ENCODE measurements at places on chromosomes 7 and 10.

DNA sequence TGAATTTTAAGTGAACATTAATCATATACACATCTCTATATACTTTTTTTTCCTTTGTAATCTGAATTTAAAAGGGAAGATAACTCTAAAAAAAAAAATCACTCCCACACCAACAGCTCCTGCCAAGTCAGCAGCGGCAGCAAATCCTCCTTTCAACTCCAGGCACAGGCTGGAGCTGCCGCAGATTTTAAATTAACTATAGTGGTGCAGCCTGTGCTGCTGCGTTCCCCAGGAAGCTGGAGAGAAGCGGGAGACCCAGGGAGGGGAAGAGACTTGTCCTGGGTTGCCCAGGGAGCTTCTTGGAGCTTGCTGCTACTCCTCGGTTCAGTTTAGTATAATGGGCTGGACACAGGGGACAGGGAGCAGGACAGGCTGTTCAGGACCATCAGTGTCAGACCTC, 32.6 kb upstream of the HSPB1 start:
- DNase-seq = no peak

- DNase-seq = no peak
Observed at GRCh38 chr10:72097448-72098300, 9.3 kb upstream of the SPOCK2 start.

- DNase-seq = no peak
Observed at GRCh38 chr10:119643306-119644204, 7.6 kb upstream of the BAG3 start.

DNA sequence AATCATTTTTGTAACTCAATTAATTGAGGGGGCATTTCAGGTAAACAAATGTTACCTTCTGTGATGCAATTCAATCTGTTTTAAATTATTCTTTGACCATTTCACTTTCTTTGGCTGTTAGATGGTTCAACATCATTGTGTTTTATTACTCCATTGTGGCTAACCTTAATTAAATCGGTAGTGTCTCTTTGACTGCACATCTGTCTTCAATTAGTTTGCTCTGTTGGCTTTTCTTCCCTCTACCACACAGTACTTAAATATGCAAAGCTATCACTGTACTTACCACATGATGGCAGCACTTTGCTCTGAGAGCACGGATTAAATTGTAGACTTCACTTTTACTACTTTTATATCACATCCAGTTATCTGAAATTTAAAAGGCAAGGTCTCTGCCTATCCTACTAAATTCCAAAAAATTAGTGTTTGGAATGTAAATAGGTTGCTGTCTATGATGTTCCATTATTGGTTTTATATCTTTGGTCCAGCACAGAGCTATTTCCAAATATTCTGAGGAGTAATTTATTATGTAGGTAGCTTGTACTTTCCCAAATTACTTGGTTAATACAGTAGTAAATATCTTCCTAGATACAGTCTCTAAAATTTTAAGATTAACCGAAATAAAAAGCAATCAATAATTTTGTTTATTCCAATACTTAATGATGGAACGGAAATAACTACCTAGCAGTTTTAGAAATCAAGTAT, 352.0 kb downstream of the PCLO start:
- DNase-seq = no peak

GRCh38 chr7:122268101-122268500, 36.4 kb downstream of the FEZF1 start:
- no peak for DNase-seq

DNA sequence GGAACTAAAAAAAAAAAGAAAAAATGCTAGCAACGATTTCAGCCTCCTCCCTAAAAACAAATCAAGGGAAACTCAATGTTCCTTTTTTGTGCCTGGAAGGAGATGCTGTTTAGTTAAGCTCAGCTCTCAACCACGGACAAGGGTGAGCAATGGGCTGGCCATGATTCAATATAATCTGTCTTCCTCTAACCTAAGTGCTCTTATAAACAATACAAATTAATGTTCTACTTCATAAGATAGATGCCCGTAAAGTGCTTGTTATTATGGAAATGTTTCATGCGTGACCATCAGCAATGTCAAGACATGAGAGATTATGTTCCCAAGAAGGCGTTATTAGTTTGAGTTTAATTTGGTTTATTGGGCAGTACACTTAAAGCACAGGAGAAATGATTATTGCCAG, 320.3 kb downstream of the SFMBT2 start:
- DNase-seq = no peak

GRCh38 chr10:109898666-109899355, 24.5 kb downstream of the XPNPEP1 start:
- no peak for DNase-seq

DNA sequence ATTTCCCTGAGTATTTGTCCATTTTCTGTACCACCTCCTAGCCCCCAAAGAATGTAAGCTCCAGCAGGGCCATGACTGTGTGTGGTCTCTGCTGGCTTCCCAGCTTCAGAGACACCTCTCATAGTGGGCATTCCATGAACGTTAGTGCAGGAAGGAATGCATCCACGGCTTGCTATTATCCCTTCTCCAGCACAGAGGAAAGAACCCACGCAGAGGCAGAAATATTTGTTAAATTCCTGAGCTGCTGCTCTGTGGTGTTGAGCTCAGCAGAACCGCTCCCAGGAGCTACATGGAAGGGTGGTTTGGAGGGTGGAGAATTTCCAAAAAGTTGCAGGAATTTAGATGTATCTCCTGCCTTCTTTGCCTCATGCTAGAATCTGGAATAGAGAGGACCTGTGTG, 275.2 kb downstream of the POU6F2 start:
- DNase-seq = no peak

- no peak for DNase-seq
Observed at GRCh38 chr7:142954680-142955268, 7.4 kb downstream of the KEL start.

DNA sequence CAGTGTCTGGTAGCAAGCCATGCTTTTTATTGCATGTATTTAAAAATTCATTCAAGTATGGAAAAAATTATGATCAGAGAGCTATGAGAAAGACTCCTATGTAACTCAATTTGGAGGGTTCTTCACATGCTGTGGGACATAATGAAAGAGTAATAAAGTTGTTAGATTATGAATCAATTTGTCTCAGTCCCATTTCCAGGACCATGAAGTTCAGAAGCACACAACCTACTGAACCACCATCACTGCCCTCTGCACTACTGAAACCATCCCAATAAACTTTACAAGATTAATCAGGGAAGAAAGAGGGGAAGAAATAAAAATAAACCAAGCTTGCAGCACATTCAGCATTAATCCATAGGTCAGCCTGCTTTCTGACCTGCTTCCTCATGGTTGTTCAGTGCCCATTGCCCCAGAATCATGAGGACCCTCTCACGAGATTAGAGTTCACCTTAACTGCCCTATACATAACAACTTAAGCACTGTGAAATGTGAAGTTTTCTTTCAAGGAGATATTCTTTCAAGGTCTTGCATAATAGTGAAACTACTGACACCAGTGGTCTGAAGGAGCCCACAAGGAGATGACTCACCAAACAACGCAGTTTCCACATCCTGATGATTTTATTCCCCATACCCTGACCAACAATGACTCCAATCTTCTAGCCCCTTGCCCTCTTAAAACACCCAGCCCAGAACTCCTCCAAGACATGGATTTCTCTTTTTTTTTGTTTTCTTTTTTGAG, 171.5 kb upstream of the ADCY1 start:
- no peak for DNase-seq

- no peak for DNase-seq
Observed at GRCh38 chr7:114799628-114800028, 122.3 kb upstream of the MDFIC start.

DNA sequence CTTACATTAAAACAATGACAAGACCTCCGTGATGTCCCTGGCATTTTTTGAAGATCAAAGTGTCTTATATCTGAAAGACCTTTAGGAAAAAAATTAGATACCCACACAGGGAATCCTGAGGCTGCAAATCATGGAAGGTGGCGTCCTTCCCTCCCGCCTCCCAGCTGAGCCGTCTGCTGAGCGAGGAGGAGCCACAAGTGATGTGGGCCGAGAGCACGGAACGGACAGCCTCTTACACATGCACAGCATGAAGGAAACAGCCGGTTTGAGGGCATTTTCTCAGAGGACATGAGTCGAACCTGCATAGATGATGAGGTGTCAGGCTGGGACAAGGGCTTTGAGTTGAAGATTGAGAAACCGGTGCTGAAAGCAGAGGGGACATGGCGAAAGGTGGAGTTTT, 163.3 kb downstream of the ADARB2 start:
- DNase-seq = no peak

- no peak for DNase-seq
Observed at GRCh38 chr10:98285416-98285815, 17.4 kb upstream of the LOXL4 start.

DNA sequence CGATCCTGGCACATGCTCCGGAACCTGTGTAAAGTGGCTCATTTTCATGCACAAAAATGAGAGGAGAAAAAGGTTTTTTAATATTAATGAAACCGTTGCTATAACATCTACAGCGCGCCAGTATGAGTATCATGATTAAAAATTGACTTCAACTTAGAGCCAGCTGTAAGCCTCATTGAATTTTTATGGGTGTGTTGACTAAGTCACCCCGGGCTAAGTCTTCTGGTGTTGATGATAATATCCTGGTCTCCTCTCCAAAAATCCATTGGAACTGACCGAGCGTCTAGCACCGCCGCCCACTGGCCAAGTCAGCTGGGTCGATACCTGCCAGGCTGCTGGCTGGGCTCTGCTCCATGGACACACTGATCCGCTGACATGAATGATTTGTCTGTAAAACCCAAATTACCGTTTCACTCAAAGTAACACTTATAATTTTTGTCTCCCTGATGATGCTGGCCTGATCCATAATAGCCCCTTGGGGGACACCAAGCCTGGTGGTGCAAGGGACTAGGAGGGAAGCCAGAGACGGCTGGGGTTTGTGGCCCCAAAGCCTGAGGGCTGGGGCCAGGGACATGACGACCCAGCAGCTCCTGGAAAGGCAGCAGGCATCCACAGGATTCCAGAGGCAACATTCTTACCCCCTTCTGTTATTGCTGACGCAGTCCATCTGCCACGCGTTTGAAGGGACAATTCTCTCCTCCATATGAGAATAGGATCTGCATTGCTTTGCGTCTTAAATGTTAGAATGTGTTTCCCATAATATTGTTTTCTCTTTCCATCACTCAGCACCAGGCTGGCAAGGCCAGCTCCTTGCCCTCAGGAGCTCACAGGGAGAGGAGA, 131.0 kb upstream of the PPP2R2D start:
- DNase-seq = no peak

- peak; percentile 45 for DNase-seq
Observed at GRCh38 chr7:155380221-155380861, 77.6 kb upstream of the EN2 start.

DNA sequence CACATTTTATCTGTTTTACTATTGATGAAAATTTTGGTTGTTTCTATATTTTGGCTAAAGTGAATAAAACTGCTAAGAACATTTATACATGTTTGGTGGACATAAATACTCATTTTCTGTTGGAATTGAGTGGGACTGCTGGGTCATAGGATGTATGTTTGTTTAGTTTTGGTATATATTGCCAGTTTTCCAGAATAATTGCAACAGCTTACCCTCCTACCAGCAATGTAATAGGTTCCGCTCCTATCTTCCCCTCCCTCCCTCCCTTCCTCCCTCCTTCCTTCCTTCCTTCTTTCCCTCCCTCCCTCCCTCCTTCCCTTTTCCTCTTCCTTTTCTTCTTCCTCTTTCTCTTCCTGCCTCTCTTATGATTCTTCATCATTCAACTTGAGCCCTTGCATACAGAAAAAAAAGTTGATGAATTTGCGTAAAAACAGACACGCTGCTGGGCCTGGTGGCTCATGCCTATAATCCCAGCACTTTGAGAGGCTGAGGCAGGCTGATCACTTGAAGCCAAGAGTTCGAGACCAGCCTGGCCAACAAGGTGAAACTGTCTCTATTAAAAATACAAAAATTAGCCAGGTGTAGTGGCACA, 23.5 kb downstream of the VKORC1L1 start:
- no peak for DNase-seq

GRCh38 chr7:117810642-117811512, 62.4 kb downstream of the CTTNBP2 start:
- no peak for DNase-seq

DNA sequence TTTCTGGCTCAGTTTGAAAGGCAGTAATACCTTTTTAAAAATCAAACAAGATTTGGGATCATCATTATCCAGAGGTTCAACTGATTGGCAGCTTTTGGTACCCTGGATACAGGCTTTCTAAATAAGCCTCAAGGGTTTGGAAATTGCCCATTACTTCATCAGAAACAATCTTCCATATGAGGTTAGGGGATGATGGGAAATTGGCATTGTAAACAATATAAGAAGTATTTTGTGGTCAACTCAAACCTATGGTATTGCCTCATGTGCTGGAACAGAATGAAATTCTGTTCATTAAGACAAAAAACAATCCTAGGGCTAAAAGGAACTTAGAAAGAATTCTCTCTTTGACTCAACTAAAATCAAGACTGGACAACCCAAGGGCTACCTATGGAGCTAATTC, 92.6 kb upstream of the HECTD2 start:
- no peak for DNase-seq

- no peak for DNase-seq
Observed at GRCh38 chr10:71392292-71392691, 4.4 kb upstream of the CDH23 start.

GRCh38 chr7:605661-606450, 86.2 kb upstream of the PDGFA start:
- no peak for DNase-seq

DNA sequence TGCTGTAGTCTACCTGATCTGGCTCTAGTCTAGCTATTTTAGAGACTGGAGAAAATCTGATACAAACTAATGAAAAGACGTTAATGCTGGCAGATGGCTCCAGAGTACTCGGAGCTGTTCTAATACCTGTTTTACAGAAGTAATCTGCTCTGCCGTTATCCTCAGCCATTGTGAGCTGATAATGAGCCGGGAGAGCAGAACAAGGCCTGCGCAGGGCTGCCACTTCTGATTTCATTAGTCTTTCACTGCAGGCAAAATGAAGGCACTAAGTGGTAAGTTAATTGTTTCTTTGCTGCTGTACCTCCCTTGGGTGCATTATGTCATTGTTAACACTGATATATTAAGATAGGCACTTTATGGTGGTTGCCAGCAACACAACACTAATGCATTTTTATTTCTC, 456.4 kb upstream of the PFKP start:
- no peak for DNase-seq

GRCh38 chr7:36570528-36571189, 153.6 kb downstream of the AOAH start:
- DNase-seq = no peak

DNA sequence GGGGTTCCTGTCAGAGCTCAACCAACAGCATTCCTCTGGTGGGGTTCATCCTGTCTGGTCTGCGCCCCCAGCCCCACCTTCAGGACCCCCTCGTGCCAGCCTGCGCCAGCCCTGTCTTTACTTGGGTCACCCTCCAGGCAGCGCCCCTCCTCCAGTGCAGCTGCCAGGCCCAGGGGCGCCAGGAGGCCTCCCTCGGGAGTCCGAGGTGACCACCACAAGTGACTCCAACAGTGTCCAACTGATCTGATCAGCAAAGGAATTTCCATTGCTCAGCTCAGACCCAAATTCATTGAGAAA, 10.6 kb downstream of the WDR86 start:
- DNase-seq = no peak

Measured in CD4-positive, alpha-beta T cell treated with Interleukin-6 at 100 ng/mL for 8 hours (primary cell).